Putamen (tissue), 1 donor: ENCODE measurements at places on chromosomes 2 and 18.

DNA sequence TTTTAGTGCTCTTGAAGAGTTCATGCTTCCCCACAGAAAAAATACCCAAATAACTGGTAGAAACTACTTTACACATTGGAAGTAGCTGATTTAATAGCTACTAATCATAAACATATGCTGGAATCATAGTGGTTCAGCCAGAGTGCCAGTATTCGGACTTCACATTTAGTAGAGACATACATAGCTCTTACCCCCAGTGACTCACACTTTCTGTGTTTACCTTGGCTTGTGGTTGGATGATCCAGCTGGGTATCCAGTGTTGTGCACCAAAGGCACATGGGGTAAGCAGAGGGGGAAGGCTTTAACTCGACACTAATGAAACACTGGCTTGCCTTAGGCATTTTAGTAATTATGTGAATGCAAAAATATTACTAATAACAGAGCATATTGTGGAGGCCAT, 18.1 kb downstream of the ARHGAP28 start:
- DNase-seq, result no peak

DNA sequence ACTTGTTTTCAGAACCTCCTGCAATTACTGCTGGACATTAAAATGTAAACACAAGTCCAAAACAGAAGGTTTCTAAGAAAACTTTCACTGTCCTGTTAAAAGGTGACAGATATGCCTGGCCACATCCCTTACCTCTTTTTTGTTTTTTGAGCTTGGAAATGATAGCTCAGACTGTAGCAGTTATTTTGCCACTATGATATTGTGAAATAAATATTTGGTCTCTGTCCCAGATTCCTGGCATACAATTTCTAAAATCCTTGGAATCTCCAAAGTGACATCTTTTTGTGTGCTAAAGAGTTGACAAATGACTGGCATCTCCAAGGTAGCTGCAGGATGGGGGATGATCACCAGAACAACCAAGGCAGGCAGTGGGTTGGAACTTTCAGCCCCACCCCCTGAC, 16.8 kb downstream of the TPGS2 start:
- DNase-seq, result no peak

GRCh38 chr2:37367984-37368383, 23.6 kb downstream of the QPCT start:
- no peak for DNase-seq

DNA sequence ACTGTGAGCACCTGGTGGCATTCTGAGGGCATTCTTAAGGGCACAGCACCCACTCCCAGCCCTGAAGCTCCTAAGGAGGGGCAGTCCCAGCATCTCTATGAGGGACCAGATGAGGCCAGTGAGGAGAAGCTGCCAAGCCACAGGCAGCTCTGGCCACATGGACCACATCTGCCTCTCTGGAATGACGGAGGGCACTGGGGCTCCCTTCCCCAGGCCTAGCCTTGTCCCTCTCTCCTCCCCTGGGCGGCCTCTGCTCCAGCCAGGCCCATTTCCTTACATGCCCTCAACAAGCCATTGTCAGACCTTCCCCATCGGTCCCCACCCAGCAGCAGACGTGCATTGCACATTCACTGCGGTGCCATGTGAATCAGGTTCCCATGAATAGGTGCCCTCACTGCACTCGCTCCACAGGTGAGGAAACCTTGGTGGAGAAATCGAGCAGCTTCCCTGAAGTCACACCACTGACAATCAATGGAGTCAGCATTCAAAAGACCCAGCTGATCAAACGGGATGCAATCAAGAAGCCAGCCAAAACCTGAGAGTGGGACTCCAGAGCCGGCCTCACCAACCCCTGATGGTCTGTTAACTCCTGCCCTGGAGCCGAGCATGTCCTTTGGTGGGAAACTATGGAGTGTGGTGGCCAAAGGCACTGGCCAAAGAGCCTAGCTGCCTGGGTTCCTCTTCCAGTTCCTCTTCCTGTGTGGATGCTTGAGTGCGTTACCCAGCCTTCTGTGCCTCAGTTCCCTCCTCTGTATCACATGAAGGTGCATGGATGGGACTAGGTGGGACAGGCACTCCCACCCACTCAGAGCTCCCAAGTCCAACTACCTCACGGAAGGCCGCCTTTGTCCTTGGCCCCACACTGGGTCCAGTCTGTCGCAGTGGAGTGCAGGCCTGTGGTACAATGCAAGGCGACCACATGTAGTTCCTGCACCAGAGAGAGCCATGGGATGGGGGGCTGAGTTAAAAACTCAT, 147.3 kb downstream of the ZFP36L2 start:
- DNase-seq, result no peak

DNA sequence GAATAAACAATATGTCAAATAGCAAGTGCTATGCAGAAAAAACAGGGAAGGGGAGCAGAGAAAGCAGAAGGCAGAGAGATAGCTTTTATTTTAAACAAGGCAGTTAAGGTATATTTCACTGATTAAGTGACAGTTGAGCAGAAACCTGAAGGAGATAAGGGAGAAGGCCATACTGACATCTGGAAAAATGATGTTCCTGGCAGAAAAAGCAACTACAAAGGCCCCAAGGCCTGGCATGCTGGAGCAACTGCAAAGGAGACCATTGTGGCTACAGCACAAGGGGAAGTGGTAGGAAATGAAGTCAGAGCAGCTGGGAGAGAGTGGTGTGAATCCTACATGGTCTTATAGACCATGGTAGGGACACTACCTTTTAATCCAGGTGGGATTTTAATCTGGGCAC, 8.9 kb upstream of the PCBP1 start:
- no peak for DNase-seq
